ENCODE measurements at places on chromosomes 6 and 20.

- peak; percentile 82 for DNase-seq
Observed at GRCh38 chr20:49186535-49187329, 1.4 kb downstream of the STAU1 start.

GRCh38 chr20:45392733-45393132 is 14.6 kb upstream of the TP53TG5 start:
- no peak for DNase-seq

- DNase-seq: peak; percentile 85
Observed at GRCh38 chr20:38997622-38998021, 35.5 kb downstream of the DHX35 start.

- no peak for DNase-seq
Observed at GRCh38 chr20:19321176-19321575, 108.7 kb downstream of the SLC24A3 start.

GRCh38 chr6:162750776-162751175 is 23.0 kb downstream of the PACRG start:
- DNase-seq: no peak

- DNase-seq: no peak
Observed at GRCh38 chr20:44599715-44600114, 17.3 kb downstream of the PKIG start.

- no peak for DNase-seq
Observed at GRCh38 chr20:22180244-22180643, 404.1 kb downstream of the FOXA2 start.

DNA sequence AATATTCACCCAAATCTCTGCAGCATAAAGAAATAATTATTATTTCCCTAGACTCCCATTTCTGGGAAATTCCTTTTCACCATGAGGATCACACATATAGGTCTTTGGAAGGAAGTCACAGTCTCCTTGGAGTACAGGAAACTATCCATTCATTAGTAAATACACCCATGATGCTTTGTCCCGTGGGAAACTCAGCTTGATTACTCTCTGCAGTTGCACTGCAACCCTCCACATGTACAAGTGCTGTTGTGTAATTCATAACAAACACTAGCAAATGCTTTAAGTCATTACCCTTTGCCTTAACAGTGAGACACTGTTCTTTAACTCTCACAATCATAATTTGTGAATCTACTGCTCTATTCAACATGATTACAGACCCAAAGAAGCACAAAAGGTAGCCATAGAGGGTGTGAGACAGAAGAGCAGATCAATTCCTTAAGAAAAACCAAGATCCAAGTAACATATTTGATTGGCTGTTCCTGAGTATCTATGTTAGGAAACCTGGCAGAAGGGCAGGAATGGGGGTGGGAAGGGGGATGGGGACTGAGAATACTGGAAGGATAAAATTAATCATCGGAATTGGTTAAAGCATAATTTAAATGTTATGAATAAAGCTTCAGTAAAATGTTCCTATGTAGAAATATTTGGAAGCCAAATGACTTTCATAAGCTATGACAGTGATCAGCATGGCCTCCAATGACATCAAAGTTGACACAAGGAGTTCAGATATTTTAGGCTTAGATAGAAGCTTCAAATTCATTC is 268.0 kb downstream of the HACE1 start:
- no peak for DNase-seq

DNA sequence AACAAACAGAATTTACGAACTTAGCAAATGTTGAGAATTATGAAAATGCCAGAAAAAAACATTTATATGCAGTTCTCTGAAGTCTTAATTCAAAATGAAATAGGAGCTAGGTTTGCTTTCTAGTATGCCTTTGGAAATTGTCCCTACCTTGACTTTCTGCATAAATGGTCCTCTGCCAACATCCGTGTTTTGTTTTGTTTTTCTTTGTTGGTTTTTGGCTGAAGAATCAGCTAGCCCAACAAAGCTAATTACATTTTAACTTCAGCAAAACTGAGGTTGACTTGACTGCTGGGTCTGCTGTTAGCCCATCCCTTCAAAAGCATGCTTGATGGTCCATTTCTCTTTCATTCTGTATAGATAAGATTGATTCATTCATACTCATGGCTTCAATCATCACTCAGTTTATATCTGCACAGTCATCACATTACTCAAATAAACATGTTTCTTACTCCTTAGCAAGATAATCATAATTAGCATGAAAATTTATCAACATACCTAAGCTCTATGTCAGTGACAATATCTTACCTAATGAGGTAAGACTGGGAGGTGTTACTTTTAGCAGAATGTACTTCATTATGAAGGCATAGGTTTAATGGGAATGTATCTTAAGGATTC is 76.4 kb downstream of the ADGRB3 start:
- no peak for DNase-seq

- DNase-seq: no peak
Observed at GRCh38 chr20:17542993-17543412, 11.8 kb upstream of the BFSP1 start.

DNA sequence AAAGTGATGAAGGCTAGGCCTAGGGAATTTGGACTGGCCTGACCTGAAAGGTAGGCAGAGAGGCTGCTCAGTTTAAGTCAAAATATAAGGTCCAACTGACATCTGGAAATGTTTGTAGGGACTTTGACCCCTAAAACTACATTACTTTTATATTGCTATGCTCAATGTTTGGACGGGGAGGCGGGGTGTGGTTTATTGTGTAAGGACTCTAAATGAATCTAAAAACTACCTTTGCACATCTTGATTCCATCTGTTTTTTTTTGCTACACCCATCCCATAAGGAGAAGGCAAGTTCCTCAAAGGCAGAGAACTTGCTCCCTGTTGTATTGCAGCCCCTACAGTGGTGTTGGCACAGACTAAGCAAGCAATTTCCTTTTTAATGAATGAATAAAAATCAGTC is 227.1 kb downstream of the HACE1 start:
- DNase-seq: no peak

DNA sequence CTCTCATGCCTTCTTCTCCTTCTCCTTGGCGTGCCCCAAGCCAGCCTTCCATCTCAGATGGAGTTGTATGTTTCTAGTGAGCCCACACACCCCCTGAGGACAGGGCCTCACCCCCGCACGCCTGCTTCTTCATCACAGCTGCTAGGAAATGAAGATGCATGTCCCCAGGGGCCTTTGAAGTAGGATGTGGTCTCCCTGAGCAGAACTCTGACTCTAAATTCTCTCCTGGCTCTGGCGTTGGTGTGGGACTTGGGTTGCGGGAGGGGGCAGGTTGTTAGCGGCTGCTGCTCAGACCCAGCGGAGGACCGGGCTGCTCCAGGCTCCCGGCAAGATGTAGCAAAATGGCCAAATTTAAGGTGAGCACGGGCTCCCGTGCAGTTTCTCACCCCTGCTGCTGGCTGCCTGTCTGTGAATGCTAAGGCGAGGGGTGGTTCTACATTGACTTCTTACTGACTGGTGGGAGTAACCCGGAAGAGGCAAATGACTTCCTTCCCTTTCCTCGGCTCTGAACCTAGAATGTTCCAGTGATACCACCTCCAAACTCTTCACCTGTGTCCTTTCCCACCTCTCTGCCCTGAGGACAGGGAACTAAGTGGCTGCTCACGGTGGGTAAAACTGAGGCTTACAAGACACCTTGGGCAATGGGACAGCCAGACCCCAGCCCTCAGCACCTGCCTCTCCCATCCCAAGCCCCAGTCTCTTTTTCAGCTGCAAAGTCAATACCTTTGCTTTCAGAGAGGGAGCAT is 8.8 kb downstream of the SYNJ2 start:
- peak; percentile 53 for DNase-seq

DNA sequence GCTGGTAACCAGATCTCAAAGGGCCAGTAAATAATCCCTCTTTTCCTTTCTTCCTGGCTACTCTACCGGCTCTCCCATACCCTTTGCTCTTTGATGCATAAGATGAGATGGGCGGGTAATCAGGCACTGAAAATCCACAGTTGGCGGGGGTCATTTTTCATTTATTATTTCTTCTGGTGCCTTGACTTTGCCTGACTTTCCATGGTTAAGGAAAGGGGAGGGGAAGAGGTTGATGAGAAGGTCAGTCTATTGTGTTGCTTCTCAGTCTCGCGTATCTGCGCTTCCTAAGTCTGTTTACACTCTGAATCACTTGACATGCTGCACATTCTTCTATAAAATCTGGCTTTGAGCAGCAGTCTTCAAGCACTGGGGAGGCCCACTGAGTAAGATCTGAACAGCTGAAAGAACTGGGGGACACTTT is 121.1 kb upstream of the HDGFL1 start:
- DNase-seq: no peak

DNA sequence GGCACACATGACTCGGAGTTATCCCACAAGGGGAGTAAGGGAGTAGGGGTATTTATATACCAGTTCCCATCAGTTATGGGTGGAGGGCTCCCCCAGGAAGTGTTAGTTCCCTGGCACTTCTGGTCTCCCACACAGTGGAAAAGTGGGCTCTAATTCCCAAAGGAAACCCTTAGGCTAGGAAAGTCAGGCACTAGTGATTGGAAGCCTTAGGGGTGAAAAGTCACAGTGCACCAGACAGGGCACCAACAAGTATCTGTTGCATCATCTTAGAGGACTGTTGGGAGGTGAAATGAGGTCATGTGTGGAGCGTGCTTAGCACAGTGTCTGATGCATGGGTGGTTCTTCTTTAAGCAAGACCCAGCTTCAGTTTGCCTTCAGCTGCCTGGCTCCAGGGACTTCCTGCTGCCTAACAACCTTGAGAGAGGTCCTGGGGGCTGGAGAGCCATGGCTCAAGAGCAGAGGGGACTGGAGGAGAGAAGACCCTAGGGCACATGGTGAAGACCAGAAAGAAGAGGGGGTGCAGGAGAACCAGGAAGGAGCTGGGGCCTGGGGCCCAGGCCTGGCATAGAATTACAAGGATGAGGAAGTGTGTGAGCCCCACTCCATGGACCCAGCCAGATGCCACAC is 7.5 kb upstream of the FOXP4 start:
- DNase-seq: no peak
